ENCODE measurements at places on chromosomes 2 and 18.

DNA sequence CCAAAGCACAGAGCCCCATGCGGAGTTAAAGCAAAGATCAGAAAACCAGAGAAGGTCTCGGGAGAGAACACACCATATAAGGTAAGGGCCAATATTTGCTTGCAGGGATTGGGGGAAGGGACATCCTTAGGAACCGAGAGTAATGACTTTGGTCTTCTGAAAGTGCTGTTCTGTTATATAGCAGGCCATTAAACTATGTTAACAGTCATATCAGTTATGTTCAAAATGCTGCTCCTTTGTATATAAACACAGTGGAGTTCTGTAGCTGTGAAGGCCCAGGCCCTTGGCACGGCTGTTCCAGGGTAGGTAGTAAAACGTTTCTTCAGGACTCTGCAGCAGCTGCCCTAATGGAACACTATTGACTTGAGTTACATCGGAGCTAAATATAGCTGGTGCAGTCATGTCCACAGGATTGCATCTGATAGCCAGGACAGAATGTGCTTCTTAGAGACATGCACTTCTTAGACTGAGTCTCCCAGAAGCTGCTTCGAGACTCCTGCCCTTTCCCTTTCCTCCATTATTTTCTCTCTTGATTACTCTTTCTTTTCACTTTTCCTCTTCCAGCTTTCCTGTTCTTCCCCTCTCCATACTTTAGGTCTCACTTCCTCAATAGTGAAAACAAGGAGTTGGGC, 122.4 kb downstream of the SETBP1 start:
- DNase-seq = no peak

- DNase-seq = no peak
Measured at GRCh38 chr2:43837831-43838559, 644 bp downstream of the ABCG5 start.

- DNase-seq = no peak
Measured at GRCh38 chr18:76426737-76427305, 68.2 kb downstream of the ZNF516 start.

DNA sequence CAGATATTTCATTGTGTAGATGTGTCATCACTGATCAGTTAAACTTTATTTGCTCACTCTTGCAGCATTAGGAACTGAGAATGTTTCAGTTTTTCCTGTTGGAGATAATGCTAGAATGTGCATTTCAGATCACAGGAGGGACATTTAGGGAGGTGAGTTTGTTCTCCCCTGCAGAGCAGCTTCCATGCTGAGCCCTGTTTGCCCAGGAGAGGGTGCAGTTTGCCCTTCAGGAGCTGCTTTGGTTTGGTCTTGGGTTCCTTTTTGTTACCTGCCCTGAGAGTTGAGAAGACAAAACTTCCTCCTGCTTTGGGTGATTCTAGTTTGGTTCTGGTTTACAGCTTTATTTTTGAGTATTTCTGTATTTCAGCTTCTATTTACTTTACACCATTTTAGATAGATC, 49.9 kb downstream of the DGKD start:
- no peak for DNase-seq

- no peak for DNase-seq
Measured at GRCh38 chr2:207254591-207255464, 89.1 kb upstream of the KLF7 start.

GRCh38 chr2:41413813-41414485, 633.9 kb upstream of the PKDCC start:
- DNase-seq = no peak

DNA sequence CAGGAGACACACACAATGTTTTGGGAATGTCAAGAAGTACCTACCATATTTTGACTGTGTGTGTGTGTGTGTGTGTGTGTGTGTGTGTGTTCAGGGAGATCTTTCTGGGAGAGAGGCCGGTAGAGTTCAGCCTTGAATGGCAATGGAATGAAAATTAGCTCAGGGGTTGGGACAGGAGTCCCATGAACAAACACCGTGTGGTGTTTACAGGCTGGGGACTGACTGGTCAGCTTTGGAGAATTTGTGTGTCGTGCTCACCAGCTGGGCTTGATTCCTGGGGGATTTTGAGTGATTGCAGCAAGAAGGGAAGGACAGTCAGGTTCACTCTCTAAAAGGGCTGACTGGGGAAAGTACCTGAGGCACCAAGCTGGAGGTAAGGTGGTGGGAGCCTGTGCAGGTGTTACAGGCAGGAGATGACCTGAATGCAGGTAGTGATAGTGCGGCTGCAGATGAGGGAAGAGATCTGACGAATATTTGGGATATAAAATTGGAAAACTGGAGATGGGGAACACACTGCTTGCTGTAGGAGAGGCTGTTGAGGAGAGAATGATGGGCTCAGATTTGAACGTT, 2.5 kb upstream of the ADNP2 start:
- no peak for DNase-seq

DNA sequence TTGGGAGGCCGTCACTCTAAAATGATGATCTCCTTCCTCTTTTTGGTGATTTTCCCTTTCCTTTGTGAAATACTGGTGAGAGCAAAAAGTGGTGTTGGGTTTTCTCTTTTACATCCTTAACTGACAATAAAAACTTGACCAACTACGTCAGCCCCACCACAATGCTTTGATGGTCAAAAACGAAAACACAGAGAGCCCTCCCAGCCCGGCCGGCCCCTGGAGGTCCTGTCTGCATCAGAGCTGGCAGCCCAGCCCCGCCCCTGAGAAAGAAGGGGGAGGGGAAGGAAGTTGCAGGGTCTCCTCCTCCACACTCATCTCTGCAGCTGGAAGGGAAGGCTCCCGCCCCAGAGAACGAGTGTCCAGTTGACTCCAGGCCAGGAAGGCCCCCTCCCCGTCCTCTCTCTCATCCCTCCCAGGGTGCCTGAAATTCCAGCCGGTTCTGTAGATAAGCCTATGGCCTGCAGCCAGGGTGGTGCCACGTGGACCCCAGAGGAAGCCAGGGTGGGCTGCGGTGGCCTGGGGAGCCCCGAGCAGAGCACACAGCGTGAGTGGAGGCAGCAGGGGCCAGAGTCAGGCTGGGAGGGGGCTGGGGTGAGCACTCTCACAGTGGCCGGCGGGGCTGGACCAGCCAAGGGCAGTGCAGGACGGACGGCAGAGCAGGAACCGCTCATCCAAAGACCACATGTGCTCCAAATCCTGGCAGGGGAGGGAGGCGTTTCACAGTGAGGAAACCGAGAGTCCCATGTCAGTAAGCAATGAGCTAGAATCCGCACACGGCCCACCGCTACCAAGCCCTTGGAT, 19.8 kb downstream of the BIN1 start:
- DNase-seq = no peak

- no peak for DNase-seq
Measured at GRCh38 chr2:149650006-149650405, 62.4 kb upstream of the MMADHC start.

DNA sequence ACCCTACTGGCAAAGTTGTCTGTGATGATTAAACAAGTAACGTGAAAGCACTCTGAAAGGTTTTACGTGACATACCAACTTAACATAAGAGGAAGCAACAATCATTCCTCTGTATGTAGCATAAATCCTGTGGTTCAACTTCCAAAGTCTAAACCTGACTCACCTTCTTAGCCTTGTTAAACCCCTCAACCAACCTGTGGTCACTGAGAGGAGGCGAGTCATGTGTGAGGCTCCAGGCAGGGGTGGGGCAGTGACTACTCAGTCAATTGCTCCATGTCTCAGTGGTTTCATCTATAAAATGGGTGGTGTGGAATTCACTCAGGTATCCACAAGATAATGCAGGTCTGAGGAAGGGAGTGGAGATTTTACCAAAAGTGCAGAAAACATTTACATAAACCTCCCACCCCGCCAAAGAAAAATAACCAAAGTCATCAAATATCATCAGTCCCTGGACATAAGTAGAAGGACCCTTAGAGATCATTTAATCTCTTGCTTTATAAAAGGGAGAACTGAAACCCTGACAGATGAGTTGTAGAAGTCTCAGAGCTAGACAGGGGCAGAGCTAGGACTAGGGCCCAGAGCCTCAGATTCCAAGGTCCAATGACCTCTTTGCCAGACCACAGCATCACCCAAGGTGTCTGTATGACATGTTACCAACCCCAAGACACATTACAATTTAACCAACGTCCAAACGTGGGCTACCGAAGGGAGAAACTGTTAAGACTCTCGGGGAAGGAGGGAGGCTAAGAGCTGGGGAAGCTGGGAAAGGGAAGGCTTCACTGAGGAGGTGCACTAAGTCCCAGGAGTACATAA, 3.7 kb upstream of the PCBP1 start:
- peak; percentile 62 for DNase-seq

- DNase-seq = no peak
Measured at GRCh38 chr2:231415029-231415428, 19.5 kb downstream of the B3GNT7 start.

Measured in stimulated activated CD4-positive, alpha-beta T cell treated with anti-CD3 and anti-CD28 coated beads, TNF-alpha, amount 100 ng/mL, for 48 hours (primary cell).